ENCODE measurements at places on chromosomes 11 and 22. TPM values are rescaled to one million over a fixed set of nuclear protein-coding genes. Genes with fewer than 3 reads are reported as not detected.

The OR2AG1 gene
- not detected for total RNA-seq

The KCNK4 gene
- total RNA-seq: not detected

The UBQLN3 gene
- 0.13 TPM for total RNA-seq

The LIN7C gene
- total RNA-seq: 100 TPM

The TPH1 gene
- total RNA-seq: under 0.01 TPM

The RNF214 gene
- total RNA-seq: 7.6 TPM

The CARD18 gene
- total RNA-seq: 0.38 TPM

The BTBD18 gene
- total RNA-seq: not detected

DNA sequence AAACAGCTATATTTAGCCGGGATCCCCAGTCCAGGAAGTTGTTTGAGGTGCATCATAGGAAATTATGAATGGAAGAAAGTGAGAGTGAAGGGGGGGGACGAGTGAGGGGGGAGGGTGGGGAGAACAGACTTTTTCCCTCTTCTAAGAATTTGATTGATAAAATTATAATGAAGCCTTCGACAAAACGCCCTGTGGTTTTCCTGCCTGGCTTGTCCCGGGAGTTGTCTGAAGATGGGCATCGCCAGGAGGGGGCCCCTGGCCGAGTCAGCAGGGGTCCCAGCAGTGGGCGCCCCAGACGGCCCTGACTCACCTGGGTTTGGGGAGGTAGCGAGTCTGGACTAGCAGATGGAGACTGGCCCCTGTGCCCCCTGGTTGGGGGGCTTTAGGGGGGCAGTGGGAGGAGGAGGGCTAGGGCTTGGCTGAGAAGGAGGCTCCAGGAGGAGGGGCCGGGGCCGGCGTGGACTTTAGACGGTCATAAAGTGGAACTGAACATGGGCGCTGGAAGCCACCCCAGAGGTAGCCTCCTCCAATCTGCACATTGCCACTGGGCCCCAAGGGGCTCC is 336 bp upstream of the LIF start:
- DNase-seq: peak; percentile 46

DNA sequence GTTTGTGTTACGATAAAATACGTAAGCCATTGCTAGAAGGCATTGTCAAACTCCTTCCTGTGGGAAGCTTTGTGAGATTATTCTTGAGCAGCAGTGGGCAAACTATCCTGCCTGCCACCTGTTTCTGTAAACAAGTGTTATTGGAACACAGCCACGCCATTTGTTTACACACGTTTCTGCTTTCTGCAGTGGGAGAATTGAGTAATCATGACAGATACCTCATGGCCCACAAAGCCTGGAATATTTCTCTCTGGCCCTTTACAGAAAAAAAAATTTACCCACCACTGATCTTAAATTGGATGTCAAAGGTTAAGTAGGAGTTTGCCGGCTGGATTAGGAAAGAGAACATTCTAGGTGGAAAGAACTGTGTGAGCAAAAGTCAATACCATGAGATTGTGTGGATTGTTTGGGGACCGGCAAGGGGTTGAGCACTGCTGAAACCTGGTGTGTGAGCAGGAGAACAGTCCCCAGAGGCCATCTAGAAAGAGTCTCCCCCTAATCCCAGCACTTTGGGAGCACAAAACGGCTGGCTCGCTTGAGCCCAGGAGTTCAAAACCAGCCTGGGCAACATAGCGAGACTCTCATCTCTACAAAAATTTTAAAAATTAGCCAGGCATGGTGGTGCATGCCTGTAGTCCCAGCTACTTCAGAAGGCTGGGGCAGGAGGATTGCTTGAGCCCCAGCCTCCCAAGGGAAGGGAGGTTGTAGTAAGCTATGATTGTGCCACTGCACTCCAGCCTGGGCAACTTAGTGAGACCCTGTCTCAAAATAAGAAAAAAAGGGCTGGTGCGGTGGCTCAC is 6.0 kb upstream of the PLA2G6 start:
- DNase-seq: peak; percentile 77

DNA sequence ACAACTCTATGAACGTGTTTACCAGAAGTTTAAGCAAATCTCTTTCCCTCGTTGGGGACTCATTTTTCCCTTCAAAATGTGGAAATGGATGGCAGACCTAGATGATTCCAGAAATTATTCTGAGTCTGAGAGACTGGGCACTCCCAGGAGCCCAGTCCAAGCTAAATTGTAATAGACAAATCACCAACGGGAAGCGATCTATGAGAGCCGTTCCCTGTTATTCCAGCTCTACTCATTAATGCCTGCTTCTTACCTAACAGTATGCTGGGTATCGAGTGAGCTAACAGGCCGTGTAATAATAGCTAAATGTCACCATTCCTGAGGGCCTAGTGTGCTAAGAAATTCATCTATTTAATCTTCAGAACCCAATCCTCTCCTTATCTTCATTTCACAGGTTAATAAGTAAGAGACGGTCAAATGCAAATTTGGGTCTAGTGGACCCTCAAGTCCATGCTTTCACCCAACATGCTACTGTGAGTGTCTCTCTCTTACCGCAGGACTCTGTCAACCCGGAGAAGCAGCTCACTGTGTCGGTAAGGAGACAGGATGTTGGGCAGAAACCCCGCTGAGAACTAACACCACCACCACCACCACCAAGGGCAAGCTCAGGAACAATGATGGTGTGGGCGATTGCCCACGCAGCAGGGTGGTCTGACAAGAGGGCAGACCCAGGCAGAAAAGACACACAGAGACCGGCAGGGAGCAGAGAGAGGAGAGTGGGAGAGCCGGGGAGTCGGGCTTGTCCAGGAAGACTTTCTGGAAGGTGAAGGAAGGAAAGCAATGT is 57.1 kb upstream of the TIMP3 start:
- DNase-seq: no peak

GRCh38 chr11:8336356-8337129 is 72.9 kb upstream of the LMO1 start:
- DNase-seq: peak; percentile 66

DNA sequence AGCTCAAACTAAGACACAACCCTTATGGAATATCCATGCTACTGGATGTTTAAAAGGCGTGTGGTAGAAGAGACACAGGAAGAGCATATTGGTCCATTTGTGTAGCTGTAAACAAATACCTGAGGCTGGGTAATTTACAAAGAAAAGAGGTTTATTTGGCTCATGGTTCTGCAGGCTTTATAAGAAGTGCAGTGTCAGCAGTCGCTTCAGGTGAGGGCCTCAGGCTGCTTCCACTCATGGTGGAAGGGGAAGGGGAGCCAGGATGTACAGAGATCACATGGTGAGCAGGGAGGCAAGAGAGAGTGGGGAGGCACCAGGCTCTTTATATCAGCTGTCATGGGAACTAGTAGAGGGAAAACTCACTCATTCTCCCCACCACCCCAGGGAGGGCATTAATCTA is 31.8 kb upstream of the CSNK2A3 start:
- no peak for DNase-seq

DNA sequence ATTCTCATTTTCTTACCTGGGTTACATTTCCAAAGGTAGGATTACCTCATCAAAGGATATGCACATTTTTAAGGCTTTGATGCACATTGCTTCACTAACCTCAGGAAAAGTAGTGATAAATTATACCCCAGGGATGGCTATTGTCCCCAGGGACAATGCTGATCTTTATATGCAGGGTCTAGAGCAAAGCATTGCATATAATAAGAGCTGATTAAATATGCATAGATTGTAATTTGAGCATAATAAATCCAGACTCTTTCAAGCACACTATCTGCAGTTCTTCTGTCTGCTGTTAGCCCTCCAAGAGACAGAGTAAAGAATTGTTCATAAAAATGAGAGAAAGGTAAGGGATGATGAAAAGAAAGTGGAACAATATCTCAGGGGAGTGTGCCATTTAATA is 57.3 kb upstream of the SYT13 start:
- no peak for DNase-seq

DNA sequence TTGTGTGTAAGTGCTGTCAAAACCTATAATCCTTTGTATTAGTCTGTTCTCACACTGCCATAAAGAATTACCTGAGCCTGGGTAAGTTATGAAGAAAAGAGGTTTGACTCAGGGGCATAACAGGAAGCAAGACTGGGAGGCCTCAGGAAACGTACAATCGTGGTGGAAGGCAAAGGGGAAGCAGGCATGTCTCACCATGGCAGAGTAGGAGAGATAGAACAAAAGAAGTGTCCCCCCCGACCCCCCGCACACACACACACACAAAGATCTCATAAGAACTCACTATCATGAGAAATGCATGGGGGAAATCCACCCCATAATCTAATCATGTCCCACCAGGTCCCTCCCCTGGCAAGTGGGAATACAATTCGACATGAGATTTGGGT is 2.3 kb upstream of the USP28 start:
- DNase-seq: no peak

DNA sequence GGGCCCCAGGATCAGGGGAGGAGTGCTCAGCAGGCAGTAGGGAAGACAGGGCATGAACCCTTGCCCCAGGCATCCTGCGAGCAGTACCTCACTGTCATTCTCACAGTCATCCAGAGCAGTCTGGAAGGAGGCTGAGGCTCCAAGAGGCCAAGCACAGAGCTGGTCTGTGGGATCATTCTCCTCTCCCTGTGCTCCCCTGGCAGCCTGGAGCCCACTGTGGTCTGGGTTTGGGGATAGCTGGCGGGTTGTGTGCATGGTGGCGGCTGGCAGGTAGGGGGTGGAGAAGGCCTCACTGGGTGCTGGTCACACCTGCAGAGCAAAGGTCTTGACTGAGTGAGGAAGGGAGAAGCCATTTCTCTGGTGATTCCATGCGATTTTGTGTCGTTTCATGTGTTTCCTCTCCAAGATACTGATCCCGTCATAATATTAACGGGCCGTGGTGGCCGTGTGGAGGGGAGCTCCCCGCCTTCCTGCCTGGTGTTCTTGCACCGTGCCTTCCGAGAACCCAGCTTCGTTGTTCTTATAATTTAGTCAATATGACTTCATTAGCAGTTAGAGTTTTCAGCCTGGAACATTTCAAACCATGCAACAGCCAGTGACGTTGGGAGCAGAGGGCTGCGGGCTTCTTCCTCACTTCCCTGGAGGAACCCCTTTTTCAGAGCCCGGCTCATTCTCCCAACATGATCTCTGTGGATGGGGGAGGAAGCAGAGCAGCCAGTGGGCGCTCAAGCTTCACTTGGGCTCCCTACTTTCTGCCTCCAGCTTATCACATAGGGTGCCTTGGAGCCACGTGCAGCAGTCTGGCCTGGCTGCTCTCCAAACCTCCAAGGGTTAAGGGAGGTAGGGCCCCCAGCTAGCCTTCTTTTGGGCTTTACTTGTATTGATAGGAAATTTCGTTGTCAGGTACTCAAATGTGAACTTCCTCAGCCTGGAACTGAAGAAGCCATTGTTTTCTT is 20.8 kb upstream of the ADORA2A start:
- DNase-seq: no peak

DNA sequence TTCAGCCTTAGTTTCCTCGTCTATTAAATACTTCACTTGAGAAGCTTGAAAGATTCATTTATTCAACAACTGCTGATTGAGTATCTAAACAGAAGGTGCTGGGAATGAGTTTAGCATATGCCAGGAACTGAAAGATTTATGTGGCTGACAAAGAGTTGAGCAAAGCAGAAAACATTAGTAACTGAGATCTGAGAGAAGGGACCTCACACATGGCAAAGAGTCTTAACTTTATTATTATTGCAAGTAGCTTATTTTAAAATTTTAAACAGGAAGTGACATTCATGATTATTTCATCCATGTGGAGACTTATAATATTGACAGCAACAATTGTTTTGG is 133.6 kb downstream of the CASP12 start:
- no peak for DNase-seq

GRCh38 chr11:35045236-35045820 is 93.6 kb upstream of the CD44 start:
- no peak for DNase-seq

GRCh38 chr11:116310226-116310625 is 462.6 kb downstream of the BUD13 start:
- no peak for DNase-seq

DNA sequence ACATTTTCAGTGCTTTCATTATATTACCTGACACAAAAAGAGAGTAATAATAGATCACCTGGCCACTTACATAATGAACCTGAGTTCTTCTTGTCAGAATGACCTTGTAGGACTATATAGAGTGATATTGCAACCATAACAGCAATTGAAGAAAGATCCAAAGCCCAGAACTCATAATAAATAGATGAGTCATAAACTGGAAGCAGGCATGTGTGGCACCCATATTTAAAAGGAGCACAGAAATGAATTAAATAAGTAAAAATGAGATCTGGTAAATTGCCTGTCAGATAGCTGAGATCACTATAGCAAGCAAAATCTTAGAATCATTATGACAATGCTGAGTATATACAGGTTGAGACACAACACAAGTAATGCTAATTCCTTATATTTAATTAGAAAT is 331.8 kb downstream of the AASDHPPT start:
- DNase-seq: no peak

- DNase-seq: peak; percentile 72
Measured at GRCh38 chr11:58912124-58912523, 27.2 kb upstream of the GLYATL1 start.

DNA sequence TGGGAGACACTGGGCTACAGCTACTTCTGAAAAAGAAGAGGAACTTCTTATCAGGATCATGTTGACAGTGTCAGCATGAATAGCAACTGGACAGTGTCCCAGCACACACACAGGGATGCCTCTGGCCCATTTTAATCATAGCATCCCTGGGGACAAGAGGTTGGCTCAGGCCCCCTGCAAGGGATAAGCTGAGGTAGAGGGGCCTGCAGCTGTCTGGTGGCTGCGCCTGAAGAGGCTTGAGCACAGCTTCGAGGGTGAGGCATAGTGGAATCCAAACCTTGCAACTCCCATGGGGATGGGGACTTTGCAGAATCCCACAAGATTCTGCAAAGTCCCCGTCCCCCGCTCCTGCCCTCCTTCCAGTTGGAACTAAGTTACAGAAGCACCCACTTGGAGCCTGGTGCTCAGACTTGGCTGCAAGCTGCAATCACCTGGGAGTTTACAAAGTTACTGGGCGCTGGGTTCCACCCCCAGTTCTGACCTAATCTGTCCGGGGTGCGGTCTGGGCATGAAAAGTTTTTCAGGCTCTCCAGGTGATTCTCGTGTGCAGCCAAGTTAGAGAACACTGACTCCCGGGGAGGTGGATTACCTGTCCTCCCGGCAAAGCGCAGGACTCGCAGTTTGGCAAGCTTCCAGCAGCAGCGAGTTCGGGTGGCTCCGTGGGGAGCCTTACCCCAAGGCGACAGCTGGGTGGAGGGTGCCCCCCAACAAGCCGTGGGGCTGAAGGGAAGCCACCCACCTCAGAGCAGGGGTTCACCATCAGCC is 16.0 kb upstream of the LINC01488 start:
- DNase-seq: peak; percentile 59

DNA sequence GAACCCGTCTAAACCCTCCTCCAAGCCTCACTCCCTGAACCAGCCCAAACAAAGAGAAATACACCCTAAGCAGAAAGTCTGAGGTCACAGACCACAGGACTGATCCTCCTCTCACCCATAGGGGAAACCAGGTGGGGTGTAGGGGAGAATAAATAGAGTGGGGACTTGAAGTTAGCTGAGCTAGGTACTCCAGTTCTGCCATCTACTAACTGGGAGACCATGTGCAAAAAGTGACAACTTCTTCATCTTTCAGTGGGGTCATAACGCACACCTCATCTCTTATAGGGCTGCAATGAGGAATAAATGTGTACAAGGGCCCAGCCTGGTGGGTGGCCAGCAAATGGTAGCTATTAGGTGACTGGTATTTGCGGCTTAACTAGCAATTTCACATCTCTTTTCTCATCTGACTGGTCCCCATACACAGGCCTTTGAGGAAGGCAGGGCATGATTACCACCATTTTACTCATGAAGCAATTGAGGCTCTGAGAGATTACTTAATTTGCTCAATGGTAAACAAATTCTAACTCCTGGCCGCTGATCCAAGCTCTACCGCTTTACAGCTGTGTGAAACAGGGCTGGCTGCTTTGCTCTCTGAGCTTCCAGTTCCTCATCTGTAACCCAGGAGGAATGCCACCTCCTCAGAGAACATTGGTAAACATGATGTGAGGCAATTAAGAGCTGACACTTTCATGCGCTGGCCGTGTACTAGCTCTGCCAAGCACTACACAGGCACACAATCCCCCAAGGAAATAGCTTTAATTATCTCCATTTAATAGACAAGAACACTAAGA is 16.6 kb downstream of the TBC1D10A start:
- peak; percentile 85 for DNase-seq
